ENCODE measurements at places on chromosomes 5 and 9.

GRCh38 chr9:17082343-17083064 is 52.3 kb upstream of the CNTLN start:
- DNase-seq: peak; percentile 36

GRCh38 chr5:119274767-119275130 is 81.1 kb upstream of the TNFAIP8 start:
- peak; percentile 85 for DNase-seq

- no peak for DNase-seq
These were observed 372.1 kb downstream of the ACTL7B start for GRCh38 chr9:108483676-108484075.

- no peak for DNase-seq
These were observed 146.2 kb upstream of the PLCXD3 start for GRCh38 chr5:41656597-41656996.

GRCh38 chr5:33329891-33330290 is 110.9 kb upstream of the TARS1 start:
- DNase-seq: no peak

- DNase-seq: no peak
These were observed 47.5 kb downstream of the SERINC5 start for GRCh38 chr5:80208381-80208780.

GRCh38 chr5:58760222-58760621 is 177.3 kb downstream of the RAB3C start:
- no peak for DNase-seq

- no peak for DNase-seq
These were observed 2.7 kb downstream of the OR2V2 start for GRCh38 chr5:181149806-181150733.

DNA sequence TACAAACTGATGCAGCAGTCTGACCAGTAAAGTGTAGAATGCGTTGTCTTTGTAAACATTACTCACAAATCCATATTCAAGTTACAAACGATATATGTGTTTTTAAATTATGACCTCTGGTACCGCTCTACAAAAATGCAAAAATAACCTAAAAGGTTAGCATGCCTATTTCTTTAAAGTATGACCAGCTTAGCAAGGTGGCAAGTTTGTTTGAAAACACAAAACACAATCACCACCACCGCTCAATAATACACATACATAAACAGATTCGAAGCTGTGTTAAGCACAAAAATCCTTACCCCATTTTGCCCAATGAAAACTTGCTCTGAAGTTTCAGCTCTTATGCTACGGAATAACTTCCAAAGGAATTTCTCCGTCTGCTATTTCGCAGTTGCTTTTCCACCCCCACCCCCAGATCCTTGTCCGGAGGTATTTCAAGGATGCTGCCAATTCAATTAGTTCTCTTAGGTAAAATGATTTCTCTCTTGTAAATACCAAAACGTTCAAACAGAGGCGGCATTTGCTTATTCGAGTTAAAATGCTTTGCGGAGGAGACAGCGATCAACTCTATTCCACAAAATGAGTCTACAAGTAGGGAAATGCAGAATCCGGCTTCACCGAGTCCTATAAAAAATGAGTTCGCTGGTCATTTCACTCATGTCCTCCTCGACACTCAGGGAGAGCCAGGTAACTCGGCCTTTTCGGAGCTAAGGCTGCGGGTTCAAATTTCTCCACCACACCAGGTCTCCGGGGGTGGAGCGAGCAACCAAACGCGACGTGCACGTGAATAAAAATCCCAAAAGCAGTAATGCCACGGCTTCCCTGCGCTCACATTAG is 1.2 kb downstream of the HOMER1 start:
- DNase-seq: peak; percentile 29

- DNase-seq: no peak
These were observed 17.7 kb downstream of the EFNA5 start for GRCh38 chr5:107652839-107653607.

DNA sequence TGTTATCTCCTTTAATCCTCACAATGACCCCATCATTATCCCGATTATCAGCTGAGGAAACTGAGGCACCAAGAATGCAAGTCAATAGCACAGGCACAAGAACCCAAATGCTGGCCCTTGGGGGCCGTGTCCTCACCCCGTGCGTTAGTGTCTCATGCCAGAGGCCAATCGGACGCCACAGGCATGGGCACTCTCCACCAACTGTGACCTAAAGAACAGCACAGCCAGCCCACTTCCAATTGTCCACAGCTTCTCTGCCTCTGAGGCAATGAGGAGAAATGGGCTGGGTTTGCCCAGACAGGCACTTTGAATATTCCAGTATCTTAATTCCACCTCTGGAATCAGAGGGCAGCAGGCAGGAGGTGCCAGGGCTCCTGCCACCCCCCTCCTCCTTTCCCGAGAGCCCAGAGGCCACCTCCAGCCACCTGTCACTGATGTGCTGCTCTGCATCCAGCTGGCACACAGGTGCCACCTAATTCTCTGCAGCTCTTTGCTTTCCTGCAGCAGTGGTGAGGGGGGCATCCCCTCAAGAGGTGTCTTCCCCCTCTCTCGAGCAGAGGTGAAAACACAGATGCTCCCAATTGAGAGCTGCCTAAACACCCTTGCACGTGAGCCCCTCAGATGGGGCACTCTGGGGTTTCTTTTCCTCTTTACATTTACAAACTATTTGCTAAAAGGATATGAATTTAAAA is 107.5 kb downstream of the ROR2 start:
- DNase-seq: no peak

GRCh38 chr5:82912462-82912861 is 164.7 kb downstream of the TMEM167A start:
- no peak for DNase-seq

Data from cardiac fibroblast (primary cell).